ENCODE measurements at places on chromosomes 16 and 17.
A peak's percentile ranks its signal among the peaks of the same experiment; 100 is the strongest.

GRCh38 chr16:30844671-30845449 lies 49.0 kb downstream of the BCL7C start:
- peak; percentile 81 for DNase-seq

DNA sequence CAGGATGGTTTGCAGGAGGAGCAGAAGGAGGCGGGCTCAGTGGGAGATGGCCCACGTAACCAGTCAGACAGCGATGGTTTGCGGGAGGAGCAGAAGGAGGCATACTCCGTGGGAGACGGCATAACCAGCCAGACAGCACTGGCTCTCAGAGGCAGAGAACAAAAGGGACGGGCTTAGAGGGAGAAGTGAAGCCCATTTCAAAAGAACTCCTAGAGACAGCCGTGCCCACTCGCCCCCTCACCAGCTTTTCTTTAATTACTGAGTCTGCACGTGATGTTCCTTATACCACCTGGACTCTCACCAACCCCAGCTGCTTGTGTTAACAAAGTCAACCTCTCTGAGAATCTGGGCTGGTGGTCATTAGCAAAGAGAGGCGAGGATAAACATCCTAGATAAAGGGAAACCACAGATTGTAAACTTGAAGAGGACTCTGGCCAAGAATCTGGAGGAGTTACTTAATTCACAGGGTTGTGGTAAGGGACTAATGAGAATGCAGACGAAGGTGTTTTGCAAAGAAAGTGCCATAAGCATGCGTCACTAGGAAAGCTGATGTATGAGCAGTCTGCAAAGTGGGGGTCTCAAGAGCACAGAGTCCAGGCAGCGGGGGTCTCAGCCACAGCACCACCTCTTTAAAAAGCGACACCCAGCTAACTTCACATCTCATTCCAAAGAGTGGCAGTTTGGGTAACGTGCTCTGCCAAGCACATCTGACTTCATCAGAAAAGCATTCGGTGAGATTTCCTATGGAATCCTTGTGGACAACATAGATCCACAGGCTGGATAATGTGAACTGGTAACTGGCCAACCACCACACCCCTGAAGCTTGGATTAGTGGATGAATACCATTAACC lies 51.7 kb downstream of the NXN start:
- DNase-seq, result peak; percentile 79

DNA sequence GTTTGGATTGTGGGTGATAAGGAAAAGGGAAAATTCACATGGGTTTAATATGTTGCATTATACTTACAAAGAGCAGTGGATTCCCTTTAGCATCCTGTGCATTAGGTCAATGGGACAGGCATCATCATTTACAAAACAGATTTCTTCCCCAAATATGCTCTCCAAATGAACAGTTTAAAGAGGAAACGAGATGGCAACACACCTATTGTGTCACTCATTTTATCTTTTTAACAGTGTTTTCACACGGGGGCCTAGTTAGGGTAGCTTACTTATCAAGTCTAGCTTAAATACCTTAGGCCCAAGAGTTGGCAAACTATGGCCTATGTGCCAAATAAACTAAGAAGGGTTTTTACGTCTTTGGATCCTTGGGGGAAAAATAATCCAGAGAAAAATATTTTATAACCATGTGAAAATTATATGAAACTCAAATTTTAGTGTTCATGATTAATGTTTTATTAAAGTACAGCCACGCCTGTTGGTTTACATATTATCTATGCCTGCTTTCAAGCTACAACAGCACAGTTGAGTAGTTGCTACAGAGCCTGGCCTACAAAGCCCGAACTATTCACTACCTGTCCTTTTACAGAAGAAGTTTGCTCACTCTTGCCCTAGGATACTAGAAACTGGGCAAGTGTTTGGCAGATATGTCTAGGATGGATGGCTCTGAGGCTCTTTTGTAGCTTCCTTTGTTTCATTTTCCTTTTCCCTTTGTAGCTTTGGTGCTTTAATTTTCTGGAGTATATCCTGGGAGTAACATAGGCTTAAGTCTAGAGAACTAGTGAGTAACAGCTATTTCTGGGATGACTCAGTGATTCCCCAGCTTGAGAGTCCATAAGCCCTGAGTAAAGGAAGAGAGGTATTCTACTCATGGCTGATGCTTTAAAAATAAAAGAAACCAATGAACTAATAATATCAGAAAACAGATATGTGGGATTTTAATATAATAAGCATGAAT lies 12.4 kb downstream of the NUP93 start:
- DNase-seq, result no peak

DNA sequence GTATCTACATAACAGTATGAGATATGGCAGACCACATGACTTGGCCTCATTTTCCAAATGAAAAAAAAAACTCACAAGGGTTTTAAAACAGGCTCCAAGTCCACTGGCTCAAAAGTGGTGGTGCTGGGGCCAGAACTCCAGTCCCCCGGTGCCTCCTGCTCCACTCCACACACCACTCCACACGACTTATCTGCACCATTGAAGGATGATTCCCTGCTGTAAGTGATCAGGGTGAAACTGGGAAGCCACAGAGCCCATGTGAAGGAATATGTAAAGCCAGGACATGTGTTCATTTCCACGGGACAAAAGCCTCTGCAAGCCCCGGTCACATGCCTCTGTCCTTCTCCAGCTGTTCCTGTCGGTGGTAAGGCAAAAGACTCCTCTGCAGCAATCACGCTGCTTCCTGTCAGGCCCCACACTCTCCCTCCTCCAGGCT lies 97.2 kb downstream of the ZNF18 start:
- peak; percentile 55 for DNase-seq

DNA sequence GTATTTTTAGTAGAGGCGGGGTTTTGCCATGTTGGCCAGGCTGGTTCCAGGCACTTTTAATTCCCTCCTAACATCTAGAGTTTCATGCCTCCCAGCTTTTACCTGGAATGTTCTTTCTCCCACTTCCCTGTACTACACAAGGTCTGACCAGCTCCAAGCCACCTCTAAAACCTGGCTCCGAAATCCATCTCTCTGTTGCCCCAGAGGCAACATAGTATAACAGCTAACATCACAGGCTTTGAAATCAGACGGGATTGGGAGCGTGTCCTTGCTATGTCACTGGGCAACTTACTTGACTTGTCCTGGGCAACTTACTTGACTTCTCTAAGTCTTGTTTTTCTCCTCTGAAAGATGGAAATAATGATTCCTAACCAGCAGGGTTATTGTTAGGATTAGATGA lies 15.1 kb downstream of the UNC45B start:
- DNase-seq, result no peak

DNA sequence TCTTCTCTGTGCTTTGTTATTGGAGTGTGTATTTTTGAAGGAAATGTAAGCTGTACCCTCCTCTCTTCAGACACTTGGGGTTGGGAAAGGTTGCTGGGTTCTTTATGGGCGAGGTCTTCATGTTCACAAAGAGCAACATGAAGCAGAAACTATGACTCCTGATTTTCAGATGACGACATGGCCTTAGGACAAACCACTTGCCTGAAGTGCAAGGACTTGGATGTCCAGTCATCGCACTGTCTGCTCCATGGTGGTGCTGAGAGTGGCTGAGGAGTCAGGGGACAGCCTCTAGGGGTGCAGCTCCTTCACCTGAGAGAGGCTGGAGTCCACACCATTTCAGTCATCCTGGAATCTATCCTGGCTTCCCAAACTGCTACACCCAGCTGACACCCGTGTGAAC lies 183.9 kb upstream of the CDH5 start:
- DNase-seq, result no peak

DNA sequence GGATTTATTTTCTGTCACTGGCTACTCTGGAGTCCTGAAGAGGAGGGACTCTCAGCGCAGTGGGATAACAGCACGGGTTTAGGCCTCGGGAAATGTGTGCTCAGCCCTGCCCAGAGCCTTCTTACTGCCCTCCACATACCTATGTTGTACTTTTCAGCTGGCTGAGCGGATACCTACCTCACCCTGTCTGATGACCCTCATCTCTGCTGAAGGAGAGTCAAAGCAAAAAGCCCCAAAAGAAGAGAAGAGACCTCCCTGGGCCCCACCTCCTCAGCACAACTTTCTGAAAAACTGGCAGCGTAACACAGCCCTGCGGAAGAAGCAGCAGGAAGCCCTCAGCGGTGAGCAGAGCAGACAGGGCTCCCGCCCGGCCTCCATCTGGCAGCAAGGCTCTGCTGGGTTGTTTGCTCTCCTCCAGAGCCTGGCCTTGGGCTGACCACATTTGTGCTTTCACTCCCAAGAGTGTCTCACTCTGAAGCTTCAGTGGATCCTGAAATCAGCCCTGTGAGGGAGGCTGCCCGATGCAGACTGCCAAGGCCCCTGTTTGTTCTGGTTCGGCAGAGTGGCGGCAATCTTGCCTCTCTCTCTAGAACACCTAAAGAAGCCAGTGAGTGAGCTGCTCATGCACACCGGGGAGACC lies 10.3 kb downstream of the MYCBPAP start:
- no peak for DNase-seq

DNA sequence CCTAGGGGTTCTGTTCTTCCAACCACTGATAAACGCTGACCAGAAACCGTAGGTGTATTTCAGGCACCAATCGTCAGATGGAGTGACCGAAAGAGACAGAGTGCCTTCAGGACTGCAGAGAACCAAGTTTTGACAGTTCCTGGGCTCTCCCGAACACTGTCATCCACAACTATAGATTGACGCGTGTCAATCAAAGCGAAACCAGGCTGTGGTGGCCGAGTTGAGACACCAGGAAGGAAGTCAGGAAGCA lies 11.9 kb upstream of the AURKB start:
- DNase-seq, result no peak

GRCh38 chr16:46899443-46900143 lies 15.4 kb downstream of the GPT2 start:
- DNase-seq, result no peak

DNA sequence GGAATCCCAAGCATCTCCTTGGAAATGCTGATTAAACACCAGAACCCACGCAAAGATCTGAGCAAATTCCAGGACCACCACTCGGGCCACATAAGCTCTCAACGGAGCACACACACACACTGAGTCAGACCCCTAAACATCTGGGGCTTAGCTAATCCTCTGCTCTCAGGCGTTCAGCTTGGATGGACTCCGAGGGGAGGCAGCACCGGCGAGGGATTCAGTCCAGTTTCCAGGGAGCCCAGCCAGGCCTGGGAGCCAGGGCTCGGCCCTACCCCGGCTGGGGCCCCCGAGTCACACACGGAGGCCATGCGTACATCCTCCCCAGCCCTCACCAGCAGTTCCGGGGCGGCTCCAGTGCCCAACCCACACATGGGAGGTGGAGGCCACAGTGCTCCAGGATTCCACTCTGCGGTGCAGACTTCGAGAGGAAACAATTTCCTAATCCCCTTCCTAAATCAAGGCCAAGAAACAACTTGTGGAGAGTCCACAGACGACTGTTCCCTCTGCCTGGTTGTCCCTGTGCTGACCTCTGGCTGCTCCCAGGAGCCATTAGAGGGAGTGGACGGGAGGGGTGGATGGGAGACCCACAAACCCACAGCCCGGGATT lies 70.5 kb downstream of the GAS7 start:
- peak; percentile 93 for DNase-seq

DNA sequence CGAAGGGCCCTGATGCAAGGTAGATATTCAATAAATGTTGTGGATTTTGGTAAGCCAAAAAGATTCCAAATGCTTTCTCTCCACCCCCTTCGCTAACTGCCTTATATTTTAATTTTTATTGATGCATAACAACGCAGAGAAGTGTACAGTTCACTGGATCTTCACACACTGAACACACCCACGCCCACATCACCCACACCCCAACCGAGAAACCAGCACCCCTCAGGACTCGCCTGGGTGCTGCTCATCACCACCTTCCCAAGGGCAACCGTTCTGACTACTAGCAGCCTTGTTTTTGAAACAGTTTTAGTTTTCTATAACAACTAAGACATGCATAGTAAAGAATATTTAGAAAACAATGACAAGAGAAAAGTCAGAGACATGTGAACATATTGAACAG lies 9.1 kb upstream of the PLCG2 start:
- no peak for DNase-seq

DNA sequence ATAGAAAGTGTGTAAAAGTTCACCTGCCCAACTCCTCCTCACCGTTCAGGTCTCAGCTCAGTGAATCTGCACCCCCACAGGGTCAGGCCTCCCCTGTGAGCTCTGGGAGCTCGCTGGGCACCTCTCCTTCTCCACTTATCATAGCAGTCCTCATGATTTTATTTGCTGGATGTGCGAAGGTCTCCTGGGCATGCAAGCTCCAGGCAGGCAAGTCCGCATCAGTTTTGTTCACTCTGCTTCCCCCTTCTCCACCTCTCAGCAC lies 112.8 kb downstream of the ZNF423 start:
- no peak for DNase-seq

- no peak for DNase-seq
These were observed 345.4 kb downstream of the PMP22 start for GRCh38 chr17:14919631-14920213.

DNA sequence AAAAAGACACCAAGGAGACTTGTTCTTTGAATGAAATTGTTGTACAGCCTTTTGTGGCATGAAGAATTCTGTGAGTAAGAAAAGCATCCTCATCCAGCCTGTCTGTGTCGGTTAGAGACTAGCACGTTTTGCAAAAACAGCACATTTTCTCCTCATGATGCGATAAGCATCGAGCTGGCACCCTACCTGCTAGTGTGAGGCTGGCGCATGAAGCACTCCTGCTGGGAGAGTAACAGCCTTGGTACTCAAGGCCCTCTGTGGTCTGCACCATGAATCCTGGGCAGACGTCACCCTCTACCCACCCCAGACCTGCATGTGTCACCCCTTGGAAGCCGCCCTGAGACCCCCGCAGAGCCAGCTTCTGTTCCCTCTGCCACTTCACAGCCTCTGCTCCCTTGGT lies 92.6 kb upstream of the TMEM132E start:
- DNase-seq, result no peak

DNA sequence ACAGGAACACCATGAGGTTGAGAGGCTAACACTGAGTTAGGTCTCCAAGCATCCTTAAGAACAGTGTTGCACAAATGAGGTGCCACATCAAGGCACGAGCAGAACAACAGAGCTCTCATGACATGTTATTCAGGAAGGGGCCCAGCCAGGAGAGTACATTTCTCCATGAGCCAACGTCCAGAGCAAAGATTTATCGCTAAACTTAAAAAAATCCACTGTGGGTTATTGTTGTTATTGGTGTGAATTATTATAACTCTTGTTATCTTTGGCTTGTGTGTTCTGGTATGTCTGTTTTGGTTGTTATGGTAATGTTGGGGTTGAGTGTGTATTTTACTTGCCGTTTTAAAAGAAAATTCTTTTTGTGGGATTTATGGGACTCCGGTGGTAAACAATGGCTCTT lies 68.9 kb upstream of the MSI2 start:
- DNase-seq, result no peak

DNA sequence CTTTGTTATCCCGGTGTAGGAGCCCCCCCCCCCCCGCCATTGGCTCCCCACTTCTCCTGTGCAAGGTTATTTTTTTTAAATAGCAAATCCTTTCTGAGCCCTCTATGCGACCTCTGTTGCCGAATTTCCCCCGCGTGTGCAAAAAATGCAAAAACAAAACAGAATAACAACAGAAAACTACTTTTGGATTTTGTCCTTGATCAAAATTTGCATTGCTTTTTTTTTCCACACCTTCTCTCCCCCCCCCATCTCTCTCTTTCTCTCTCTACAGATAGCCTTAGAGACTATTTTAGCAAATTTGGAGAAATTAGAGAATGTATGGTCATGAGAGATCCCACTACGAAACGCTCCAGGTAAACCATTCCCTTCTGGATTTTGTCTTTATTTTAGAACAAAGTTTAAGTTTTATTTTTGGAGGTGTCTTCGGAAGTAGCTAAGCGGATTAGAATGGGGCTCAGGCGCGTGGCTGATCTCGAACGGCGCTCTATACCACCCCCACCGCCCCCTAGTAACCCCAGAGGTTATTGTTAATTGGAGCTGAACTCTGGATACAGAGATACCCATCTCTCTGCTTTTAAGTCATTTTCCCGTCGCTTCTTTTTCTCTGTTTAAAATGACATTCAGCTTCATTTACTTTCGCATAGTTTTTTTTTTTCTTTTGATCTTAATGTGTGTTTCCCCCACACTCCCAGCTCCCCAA lies 1.0 kb downstream of the MSI2 start:
- no peak for DNase-seq
